ENCODE measurements at places on chromosomes 6 and 20.

- H3K4me3 ChIP-seq, result no peak overlapping the region
- no peak for DNase-seq
- peaks cover 59% of the 10 kb centered on the region for H3K36me3 ChIP-seq
- H3K27me3 ChIP-seq, result no peaks in the 10 kb centered on the region
- H3K4me1 ChIP-seq, result no peaks in the 10 kb centered on the region
- no peak overlapping the region for H3K27ac ChIP-seq
These were observed 26.2 kb downstream of the HDAC2 start for GRCh38 chr6:113944701-113945100.

DNA sequence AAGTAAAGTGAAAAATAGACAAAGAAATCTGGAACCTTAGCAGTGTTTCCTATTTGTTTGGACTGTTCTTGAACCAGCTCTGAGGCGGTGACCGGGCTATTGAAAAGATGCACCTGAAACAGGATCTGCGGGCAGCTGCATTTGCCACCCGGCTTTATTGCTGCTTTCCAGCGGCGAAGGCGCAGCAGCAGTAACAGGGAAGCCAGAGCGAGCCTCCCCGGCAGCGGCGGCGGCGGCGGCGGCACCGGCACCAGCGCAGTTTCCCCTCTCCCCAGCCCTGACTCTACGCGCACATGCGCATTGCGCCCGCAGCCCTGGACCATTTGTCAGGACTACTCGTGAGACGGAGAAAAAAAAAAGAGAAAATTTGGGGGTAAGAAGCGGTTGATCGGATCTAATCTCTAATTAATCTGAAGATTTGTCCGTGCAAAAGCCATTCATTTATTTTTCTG is at the start of gene L3MBTL3:
L3MBTL3 (plus strand) TSS at position 290 of the 452 bp plus-strand sequence. CDS start 24,119 bp downstream, outside the sequence.
- peaks cover 17% of the 10 kb centered on the region for H3K4me1 ChIP-seq
- peak; percentile 91 for DNase-seq
- H3K36me3 ChIP-seq, result no peaks in the 10 kb centered on the region
- H3K27ac ChIP-seq, result peak within 1 kb of the TSS; percentile 94
- H3K27me3 ChIP-seq, result no peaks in the 10 kb centered on the region

GRCh38 chr6:53943395-53943794 is 148.6 kb downstream of the LRRC1 start:
- no peaks in the 10 kb centered on the region for H3K27me3 ChIP-seq
- peaks cover 6% of the 10 kb centered on the region for H3K4me1 ChIP-seq
- no peak overlapping the region for H3K4me3 ChIP-seq
- no peak overlapping the region for H3K27ac ChIP-seq

GRCh38 chr20:63261060-63261794 is 7.0 kb upstream of the NKAIN4 start:
- no peak overlapping the region for H3K4me3 ChIP-seq
- H3K27ac ChIP-seq, result no peak overlapping the region
- peaks cover 15% of the 10 kb centered on the region for H3K27me3 ChIP-seq
- H3K36me3 ChIP-seq, result no peaks in the 10 kb centered on the region
- H3K4me1 ChIP-seq, result no peaks in the 10 kb centered on the region

DNA sequence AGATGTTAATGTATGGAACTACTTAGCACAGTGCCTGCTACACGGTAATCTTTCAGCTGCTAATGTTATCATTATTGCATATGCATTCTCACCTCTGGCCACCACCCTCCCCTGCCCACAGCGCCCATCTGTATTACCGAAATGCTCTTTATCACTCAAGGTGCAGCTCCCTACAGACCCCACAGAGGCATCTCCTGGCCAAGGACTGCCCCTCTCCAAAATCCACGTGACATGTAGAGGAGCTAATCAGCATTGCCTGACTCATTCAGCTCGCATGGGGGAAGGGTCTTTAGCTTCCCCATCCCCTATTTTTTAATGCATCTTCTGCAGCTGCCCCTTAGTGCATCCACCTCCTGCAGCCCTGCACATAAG is 41.8 kb downstream of the SLC22A23 start:
- H3K27ac ChIP-seq, result no peak overlapping the region
- no peaks in the 10 kb centered on the region for H3K4me1 ChIP-seq
- H3K36me3 ChIP-seq, result no peaks in the 10 kb centered on the region

- H3K27me3 ChIP-seq, result no peaks in the 10 kb centered on the region
- H3K4me3 ChIP-seq, result no peak overlapping the region
- H3K27ac ChIP-seq, result no peak overlapping the region
- H3K4me1 ChIP-seq, result no peaks in the 10 kb centered on the region
- H3K36me3 ChIP-seq, result no peaks in the 10 kb centered on the region
- DNase-seq, result peak; percentile 58
These were observed 278.6 kb downstream of the TBC1D32 start for GRCh38 chr6:121055572-121056163.

- H3K36me3 ChIP-seq, result no peaks in the 10 kb centered on the region
- H3K27me3 ChIP-seq, result no peaks in the 10 kb centered on the region
- DNase-seq, result no peak
- H3K27ac ChIP-seq, result no peak overlapping the region
These were observed 33.5 kb upstream of the MCM3 start for GRCh38 chr6:52317841-52318581.

- no peak overlapping the region for H3K27ac ChIP-seq
- no peaks in the 10 kb centered on the region for H3K27me3 ChIP-seq
- no peaks in the 10 kb centered on the region for H3K36me3 ChIP-seq
- no peak overlapping the region for H3K4me3 ChIP-seq
- no peak for DNase-seq
These were observed 9.6 kb upstream of the SH3BGRL2 start for GRCh38 chr6:79621579-79621978.

GRCh38 chr20:48310305-48310704 is 517.5 kb downstream of the PREX1 start:
- no peak overlapping the region for H3K27ac ChIP-seq
- no peak overlapping the region for H3K4me3 ChIP-seq
- peaks cover 8% of the 10 kb centered on the region for H3K27me3 ChIP-seq
- no peak for DNase-seq
- H3K36me3 ChIP-seq, result no peaks in the 10 kb centered on the region
- H3K4me1 ChIP-seq, result no peaks in the 10 kb centered on the region

- H3K27me3 ChIP-seq, result no peaks in the 10 kb centered on the region
- H3K4me1 ChIP-seq, result peaks cover 36% of the 10 kb centered on the region
- no peaks in the 10 kb centered on the region for H3K36me3 ChIP-seq
- no peak for DNase-seq
- no peak overlapping the region for H3K4me3 ChIP-seq
These were observed 812 bp downstream of the MYMX start for GRCh38 chr6:44217332-44218143.

GRCh38 chr6:110878751-110879522 is 4.4 kb downstream of the AMD1 start:
- peaks cover 37% of the 10 kb centered on the region for H3K4me1 ChIP-seq
- no peak overlapping the region for H3K4me3 ChIP-seq
- no peaks in the 10 kb centered on the region for H3K36me3 ChIP-seq
- H3K27ac ChIP-seq, result no peak overlapping the region
- peak; percentile 21 for DNase-seq

- H3K4me3 ChIP-seq, result no peak overlapping the region
- H3K36me3 ChIP-seq, result no peaks in the 10 kb centered on the region
- H3K27me3 ChIP-seq, result no peaks in the 10 kb centered on the region
- peak; percentile 23 for DNase-seq
These were observed 81.3 kb upstream of the SPTLC3 start for GRCh38 chr20:12927489-12927888.

GRCh38 chr20:56566621-56567020 is 33.6 kb downstream of the FAM209B start:
- no peak overlapping the region for H3K4me3 ChIP-seq
- no peaks in the 10 kb centered on the region for H3K36me3 ChIP-seq
- H3K27ac ChIP-seq, result no peak overlapping the region
- DNase-seq, result no peak
- no peaks in the 10 kb centered on the region for H3K4me1 ChIP-seq
- H3K27me3 ChIP-seq, result no peaks in the 10 kb centered on the region

DNA sequence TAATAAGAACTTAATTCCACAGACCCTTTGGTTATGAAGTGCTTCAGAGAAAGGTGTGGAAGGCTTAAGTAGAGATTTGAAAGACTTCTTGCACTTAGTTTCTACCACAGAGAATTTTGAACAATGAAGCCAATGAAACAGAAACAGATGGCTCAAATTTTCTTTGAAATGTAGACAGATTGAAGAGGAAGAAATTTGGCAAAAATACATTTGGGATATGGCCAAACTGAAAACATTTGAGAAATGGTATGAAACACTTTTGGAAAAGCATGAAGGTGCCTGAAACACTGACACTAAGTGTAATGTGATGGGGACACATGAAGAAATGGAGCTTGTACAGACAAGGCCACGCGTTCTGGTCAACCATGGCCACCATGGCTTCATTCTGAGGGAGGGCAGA is 272.4 kb upstream of the EXOC2 start:
- no peak overlapping the region for H3K27ac ChIP-seq
- no peaks in the 10 kb centered on the region for H3K4me1 ChIP-seq
- no peaks in the 10 kb centered on the region for H3K36me3 ChIP-seq

DNA sequence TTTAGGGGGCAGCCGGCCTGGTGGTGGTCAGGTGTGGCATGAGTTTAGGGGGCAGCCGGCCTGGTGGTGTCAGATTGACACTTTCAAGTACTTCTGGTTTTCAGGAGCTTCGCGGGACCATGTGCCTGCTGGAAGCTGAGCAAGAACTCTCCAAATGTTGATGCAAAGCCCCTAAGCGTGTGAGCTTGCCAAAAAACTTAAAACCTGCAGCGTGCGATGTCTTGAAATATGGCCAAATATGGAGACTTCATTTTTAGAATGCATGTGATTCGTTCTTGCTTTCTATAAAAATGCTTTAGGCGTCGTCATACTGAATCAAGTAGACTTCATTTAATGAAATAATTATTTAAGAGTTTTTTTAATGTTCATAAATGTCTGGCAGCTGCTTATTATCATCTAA is 149.4 kb downstream of the SMOC2 start:
- no peaks in the 10 kb centered on the region for H3K27me3 ChIP-seq
- H3K4me1 ChIP-seq, result no peaks in the 10 kb centered on the region
- no peak overlapping the region for H3K27ac ChIP-seq
- no peak overlapping the region for H3K4me3 ChIP-seq
- DNase-seq, result no peak

DNA sequence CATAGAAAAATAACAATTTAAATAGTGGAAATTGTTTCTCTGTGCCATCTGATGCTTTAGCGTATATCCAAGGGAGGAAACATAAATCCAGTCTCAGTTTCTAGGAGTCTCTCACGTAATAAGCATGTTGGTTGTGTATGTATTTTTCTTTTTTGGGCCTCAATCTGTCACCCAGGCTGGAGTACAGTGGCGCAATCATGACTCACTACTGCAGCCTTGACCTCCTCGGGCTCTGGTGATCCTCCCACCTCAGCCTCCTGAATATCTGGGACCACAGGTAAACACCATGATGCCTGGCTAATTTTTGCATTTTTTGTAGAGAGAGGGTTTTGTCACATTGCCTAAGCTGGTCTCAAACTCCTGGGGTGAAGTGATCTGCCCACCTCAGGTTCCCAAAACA is 78.6 kb upstream of the PLN start:
- no peak for DNase-seq
- H3K27ac ChIP-seq, result peak overlapping the region; percentile 12
- H3K4me1 ChIP-seq, result peaks cover 14% of the 10 kb centered on the region
- no peak overlapping the region for H3K4me3 ChIP-seq
- H3K27me3 ChIP-seq, result no peaks in the 10 kb centered on the region

DNA sequence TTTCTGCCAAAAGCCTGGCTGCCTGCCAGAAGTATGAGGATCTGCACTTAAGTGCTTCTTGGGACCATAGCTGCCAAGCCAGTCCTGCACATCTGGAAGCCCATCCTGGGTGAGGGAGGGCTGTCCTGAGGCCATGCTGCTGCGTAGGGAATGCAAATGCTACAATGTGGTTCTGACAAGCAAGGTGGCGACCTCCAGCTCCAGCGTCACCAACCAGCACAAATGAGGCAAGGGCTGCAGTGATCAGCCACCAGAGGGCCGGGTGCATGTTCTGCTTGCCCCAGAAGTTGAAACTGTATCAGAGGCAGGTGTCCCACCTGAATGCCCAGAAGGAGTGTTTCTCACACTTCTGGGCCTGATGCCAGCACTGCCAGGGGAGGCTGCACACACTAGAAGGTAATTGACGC is 99.1 kb upstream of the KCNQ5 start:
- no peak overlapping the region for H3K27ac ChIP-seq
- H3K27me3 ChIP-seq, result no peaks in the 10 kb centered on the region
- H3K4me3 ChIP-seq, result no peak overlapping the region

DNA sequence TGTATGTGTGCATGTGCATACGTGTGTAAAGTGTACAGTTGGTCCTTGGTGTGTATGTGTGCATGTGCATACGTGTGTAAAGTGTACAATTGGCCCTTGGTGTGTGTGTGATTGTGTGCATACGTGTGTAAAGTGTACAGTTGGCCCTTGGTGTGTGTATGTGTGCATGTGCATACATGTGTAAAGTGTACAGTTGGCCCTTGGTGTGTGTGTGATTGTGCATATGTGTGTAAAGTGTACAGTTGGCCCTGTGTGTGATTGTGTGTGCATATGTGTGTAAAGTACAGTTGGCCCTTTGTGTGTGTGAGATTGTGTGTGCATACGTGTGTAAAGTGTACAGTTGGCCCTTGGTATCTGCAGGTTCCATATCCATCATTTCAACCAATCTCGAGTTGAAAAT is 5.1 kb upstream of the LIME1 start:
- DNase-seq, result no peak
- no peaks in the 10 kb centered on the region for H3K27me3 ChIP-seq
- H3K27ac ChIP-seq, result no peak overlapping the region
- no peaks in the 10 kb centered on the region for H3K36me3 ChIP-seq
- no peaks in the 10 kb centered on the region for H3K4me1 ChIP-seq

DNA sequence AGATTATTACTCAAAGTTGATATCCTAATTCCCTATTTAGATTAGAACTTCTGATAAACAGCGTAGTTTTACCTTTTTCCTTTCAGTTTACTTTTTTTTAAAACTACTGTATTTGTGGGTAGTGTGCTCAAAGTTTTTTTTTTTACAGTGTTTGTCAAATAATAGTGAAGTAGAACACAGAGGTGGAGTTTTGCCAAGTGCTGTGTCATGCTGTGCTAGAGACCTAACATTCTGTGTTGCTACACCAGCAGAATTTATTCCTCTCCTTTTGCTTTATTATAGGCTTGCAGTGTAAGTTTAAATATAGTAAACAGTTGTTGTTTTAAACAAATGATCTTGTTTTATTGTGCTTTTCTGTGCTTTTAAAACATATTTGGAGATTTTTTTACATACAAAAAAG is 125.4 kb downstream of the HIVEP1 start:
- H3K27ac ChIP-seq, result peak overlapping the region; percentile 15
- H3K4me1 ChIP-seq, result peaks cover 17% of the 10 kb centered on the region
- DNase-seq, result peak; percentile 71

Data from endothelial cell of umbilical vein (primary cell).